NCI-H2029 (cell line): ENCODE measurements at places on chromosomes 2 and 18.
A peak's percentile ranks its signal among the peaks of the same experiment; 100 is the strongest.

GRCh38 chr2:174603280-174603679 lies 5.7 kb upstream of the WIPF1 start:
- peak; percentile 49 for DNase-seq

DNA sequence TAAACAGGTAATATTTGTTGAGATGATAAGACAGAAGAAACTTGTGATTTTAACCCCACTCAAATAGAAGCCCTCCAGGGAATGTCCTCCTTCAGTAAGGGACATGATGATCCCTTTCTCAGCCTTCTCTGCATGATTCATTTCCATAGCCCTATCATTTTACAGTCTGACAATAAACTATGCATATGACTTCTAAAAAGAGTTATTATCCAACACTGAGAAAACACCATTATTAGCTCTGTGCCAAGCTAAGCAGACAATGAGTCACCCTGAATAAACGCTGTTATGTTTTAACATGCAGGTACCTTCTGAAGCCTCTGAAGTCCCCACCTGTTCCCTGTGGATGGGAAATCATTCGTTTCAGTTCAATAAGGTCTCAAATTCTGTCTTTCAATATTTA lies 54.7 kb downstream of the DTNB start:
- peak; percentile 75 for DNase-seq

GRCh38 chr18:9353596-9353995 lies 19.0 kb downstream of the TWSG1 start:
- no peak for DNase-seq

GRCh38 chr2:162416446-162416845 lies 72.5 kb downstream of the GCA start:
- no peak for DNase-seq

DNA sequence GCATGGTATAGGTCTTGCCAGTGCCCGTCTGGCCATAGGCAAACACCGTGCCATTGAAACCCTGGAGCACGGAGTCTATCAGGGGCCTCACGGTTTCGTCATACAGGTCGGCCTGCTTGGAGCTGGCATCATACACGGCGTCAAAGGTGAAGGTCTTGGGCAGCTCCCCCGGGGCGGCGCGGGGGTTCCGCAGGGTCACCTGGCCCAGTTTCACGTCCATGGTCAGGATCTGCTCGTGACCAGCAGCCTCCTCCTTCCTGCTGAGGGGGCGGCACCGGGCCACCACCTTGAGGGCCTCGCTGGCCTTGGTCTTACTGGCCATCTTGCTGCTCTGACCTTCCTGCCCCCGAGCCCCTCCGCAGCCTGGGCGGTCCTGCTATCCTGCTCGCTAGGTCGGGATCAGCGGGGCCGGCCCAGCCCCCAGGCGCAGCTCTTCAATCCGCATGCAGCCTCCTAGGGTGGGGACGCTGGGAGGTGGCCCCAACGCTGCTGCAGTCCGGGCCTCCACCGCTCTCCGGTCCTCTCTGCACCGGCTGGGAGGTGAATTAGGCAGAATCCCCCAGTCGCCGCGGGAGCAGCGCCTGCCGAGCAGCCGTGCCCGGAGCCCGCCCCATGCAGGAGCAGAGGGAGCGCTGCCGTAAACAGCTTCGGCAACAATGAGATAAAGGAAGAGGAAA lies 563 bp downstream of the KIF3C start:
- DNase-seq = no peak

GRCh38 chr2:133241224-133241571 lies 327.1 kb downstream of the NCKAP5 start:
- no peak for DNase-seq

DNA sequence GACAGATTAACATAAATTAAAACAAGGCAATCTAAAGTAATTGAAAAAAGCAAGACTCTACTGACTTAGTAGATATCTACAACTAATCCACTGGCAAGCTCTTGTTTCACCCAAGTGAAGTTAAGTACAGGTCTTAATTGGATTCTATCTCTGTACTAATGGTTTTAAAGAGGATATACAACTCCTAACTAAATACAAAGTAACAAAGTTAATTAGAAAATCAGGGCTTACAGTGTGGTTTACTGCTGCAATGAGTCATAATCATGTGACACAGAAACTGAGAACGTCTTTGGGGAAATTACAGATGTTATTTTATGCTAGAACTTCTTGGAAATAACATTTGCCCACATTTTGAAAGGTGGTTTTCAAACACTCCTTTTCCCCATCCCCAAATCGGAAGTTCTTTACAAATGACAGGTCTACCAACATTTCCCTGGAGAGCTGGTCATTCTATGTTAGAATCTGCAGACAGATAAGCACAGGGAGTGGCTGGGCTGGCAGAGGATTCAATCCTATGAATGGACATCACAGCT lies 245.3 kb downstream of the STK39 start:
- DNase-seq = no peak

DNA sequence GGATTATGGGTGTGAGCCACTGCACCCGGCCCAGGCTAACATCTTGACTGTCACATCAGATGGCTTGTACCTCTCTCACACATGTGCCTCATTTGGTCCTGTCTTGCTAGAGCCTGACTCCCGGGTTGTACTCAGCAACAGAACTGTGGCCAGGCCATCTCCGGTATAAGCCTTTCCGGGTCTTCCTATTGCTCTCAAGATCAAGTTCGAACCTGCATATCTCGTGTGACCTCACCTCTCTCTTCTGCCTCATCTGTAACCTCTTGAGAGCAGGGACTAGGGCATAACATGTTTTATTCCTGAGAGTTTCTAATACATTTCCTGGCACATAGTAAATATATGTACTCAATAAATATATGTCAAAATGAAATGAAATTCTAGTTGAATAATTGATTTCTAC lies 114.0 kb downstream of the ACAA2 start:
- DNase-seq = no peak

GRCh38 chr18:42977982-42978637 lies 137.4 kb downstream of the RIT2 start:
- DNase-seq = no peak

DNA sequence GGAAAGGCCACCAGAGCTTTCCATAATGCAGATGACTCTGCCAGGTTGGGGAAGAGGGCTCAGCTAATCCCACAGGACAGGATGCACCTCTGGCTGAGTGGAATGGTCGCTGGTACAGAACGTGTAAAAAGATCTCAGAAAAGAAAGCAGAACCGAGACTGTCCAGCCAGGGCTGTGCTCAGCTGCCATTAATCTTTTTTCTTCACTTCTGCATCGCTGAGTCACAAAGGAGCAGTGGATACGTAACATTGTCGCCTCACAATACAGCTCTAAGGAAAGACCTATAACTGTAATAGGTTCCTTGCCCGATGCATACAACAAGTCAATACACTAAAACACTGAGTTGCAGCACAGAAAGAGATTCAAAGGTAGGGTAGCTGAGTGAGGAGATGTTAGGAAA lies 354.2 kb downstream of the EN1 start:
- DNase-seq = no peak

DNA sequence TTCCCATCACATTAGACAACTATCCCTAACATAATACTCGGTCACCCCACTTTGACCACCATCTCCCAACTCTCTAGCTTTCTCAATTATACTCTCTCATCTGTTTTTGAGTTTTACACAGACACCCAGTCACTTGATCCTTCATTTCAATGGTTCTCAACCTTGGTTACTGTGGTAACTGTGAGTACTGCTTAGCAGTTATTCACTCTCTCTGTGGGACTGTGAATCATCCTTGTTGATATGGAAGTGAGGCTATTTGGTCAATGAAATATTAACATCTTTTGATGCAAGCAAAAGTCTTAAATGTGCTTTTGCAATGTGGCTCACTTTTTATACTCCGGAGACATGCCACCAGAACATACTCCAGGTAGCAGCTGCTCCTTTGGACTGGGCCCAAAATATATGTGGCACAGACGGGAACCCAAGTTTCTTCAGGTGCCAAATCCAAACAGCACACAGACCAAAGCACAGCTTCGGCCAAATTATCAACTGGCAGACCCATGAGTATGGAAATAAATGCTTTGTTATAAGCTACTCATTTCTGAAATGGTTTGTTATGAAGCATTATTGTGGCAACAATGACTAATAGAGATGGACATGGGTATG lies 75.0 kb upstream of the SLC25A52 start:
- no peak for DNase-seq

DNA sequence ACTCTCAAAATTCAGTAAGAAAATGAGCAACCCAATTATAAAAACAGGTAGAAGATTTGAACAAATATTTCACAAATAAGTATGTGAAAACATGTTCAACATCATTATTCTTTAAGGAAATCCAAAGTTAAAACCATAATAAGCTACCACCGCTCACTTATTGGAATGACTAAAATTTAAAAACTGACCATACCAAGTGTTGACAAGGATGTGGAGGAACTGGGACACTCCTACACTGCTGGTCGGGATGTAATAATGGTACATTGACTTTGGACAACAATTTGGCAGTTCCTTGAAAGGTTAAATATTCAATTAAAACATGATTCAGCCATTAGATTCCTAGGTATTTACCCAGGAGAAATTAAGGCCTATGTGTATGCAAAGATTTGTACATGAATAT lies 336.5 kb downstream of the IRS1 start:
- DNase-seq = no peak

DNA sequence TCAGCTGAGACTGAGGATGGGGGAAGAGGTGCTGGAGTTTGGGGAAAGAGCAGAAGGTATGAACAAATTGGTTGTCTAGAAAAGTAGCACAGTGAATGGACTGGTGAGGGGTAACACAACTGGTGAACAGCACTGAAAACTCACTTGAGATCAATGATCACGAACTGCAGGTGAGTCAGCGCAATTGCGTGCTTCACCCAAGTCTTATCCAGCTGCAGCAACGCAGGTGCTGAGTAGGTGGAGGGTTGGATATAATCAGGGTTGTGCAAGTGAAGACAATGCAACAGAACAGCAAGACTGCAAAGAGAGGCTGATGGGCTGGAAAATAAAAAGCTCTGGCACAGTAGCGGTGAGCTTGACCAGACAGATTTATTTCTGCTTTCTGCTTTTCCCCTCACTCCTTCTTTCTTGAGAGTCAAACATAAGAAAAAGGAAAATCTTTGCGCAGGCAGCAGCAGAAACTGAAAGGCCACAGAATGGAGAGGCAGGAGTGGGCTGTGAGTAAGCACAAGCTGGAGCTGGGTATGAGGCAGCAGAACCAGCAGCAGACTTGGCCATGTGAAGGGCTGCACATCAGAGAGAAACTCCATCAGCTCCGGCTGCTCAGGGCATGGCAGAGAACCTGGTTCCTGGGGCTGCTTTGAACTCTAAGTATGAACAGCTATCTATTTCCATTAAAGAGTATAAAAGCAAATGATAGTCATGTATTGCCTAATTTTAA lies 99.4 kb upstream of the ARL5A start:
- no peak for DNase-seq

- DNase-seq = no peak
These were observed 229.1 kb upstream of the FN1 start for GRCh38 chr2:215664847-215665525.

DNA sequence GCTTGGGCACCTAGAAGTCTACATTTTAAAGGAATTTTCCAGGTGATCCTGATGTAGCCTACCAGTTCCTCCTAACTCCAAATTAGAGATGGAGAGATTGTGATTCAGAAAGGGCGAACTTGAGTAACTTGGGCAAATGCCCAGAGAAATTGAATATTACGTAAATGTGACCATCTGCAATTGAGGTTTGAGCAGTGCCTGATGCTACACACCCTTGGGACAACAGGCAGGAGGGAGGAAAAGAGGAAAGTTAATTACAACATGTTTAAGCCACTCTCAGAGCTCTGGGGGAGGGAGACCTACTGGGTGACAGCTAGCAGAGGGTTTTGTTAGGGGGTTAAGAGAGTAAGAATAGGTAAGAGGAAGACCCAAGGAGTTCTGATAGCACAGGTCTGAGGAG lies 208.9 kb downstream of the LPIN1 start:
- no peak for DNase-seq

DNA sequence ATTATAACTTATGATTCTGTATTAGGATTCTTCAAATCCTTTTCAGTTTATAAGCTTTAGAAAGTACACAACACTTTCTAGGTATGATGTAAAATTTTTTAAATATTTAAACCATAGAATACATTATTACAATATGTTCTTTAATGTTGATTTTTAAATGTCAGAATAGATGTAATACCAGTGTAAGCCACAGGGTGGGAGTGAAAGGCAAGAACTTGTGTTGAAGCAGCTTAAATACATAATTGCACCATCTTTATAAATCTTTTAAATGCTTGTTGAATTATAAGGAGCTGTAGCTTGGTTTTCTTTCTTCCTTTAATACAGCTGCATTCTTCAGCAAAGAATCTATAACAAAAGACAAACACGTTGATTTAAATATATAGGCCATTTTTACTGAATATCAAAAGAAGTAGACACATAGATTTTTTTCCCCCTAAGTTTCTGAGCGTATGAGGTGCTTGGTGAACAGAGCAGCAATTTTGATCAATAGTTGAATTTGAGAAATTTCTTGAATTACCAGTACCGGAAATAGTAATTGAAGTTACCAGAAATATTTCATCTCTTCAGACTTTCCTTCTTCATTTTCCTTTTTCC lies 63.0 kb downstream of the TANK start:
- peak; percentile 12 for DNase-seq

GRCh38 chr18:22348521-22349316 lies 69.0 kb downstream of the CTAGE1 start:
- DNase-seq = no peak

DNA sequence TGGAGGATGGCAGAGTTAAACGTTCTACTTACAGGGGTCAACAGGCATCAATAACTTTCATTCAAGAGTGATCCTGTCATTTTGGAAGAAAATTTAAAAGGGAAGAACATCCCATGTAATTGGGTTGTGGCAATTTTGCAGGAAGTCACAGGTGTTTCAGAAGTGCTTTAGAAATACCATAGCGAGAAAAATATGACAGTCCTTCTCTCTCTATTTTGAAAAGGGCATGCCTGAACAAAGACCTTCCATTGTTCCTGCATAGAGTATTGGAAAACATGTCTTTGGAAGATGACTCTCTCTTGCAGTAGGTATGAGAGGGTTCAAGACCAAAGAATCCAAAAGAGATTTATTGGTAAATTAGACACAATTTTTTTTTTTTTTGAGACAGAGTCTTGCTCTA lies 81.8 kb upstream of the SERTAD2 start:
- no peak for DNase-seq

DNA sequence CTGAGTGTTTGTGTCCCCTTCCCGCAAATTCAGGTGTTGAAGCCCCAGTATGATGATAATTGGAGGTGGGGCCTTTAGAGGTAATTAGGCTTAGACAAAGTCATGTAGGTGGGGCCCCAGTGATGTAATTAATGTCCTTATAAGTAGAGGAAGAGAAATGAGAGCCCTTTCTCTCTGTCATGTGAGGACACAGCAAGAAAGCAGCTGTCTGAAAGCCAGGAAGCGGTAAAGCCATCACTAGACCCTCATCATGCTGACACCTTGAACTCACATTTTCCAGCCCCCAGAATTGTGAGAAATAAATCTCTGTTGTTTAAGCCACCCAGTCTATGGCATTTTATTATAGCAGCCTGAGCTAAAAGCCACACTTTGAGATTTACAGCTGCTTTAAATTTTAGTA lies 1580.0 kb downstream of the LRP1B start:
- DNase-seq = no peak

- DNase-seq = no peak
These were observed 35.6 kb downstream of the USP34 start for GRCh38 chr2:61435291-61435690.
